ENCODE measurements at places on chromosomes 12 and 14.

GRCh38 chr12:8561011-8561410, 20.3 kb upstream of the CLEC4E start:
- DNase-seq = no peak

- no peak for DNase-seq
Measured at GRCh38 chr12:94261786-94262185, 113.4 kb downstream of the PLXNC1 start.

GRCh38 chr14:88036422-88036821, 31.5 kb downstream of the GPR65 start:
- DNase-seq = no peak

GRCh38 chr12:125287155-125287847, 222.1 kb downstream of the AACS start:
- DNase-seq = no peak

DNA sequence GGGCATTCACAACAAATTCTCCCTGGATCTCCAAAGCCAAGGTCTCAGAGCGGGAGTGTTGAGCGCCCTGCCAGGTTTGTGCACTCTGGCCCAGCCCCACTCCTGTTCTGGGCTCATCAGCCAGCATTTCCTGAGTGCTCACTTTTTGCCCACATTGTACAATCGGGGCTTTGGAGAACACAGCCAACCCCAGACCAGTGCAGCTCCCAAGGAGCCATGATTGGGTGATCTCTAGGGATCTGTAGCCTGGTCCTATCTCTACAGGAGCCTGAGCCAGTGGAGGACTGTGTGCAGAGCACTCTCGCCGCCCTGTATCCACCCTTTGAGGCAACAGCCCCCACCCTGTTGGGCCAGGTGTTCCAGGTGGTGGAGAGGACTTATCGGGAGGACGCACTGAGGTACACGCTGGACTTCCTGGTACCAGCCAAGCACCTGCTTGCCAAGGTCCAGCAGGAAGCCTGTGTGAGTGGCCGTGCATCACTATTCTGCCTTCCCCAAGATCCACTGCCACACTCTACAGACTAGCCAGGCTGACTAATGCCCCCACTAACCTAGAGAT, 2.8 kb downstream of the ARHGEF40 start:
- no peak for DNase-seq
